Hematopoietic multipotent progenitor cell treated with erythropoietin and hydrocortisone succinate and interleukin-3 and kit ligand, for 4 days (in vitro differentiated cells): ENCODE measurements at places on chromosomes 12 and 14.

- no peak for DNase-seq
Measured at GRCh38 chr12:40168001-40168400, 56.8 kb upstream of the LRRK2 start.

GRCh38 chr12:108358580-108358965 is 19.5 kb upstream of the CMKLR1 start:
- no peak for DNase-seq

DNA sequence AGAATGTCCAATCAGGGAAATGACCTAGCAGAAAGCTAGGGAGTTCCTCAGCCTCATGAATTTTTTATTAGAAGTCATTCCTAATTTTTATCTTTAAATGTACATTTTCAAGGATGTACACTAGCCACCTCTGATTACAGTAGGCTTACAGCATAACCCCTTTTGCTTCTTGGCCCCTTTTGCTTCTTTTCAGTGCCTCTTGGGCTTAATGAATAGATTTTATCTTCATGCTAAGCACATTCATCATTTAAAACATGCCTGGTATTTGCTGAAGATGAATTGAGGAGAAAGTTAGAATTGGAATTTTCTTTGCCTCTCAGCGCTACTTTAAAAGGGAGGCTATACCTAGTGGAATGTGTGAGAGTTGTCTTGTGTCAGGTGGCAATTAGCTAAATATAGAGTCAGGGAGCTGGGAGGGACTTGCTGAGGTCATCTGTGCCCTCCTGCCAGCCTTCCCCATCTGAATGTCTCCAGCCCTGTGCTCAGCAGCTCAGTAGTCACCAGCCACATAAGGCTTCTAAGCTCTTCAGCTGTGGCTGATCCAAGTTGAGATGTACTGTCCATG is 132.1 kb downstream of the SAMD4A start:
- no peak for DNase-seq

DNA sequence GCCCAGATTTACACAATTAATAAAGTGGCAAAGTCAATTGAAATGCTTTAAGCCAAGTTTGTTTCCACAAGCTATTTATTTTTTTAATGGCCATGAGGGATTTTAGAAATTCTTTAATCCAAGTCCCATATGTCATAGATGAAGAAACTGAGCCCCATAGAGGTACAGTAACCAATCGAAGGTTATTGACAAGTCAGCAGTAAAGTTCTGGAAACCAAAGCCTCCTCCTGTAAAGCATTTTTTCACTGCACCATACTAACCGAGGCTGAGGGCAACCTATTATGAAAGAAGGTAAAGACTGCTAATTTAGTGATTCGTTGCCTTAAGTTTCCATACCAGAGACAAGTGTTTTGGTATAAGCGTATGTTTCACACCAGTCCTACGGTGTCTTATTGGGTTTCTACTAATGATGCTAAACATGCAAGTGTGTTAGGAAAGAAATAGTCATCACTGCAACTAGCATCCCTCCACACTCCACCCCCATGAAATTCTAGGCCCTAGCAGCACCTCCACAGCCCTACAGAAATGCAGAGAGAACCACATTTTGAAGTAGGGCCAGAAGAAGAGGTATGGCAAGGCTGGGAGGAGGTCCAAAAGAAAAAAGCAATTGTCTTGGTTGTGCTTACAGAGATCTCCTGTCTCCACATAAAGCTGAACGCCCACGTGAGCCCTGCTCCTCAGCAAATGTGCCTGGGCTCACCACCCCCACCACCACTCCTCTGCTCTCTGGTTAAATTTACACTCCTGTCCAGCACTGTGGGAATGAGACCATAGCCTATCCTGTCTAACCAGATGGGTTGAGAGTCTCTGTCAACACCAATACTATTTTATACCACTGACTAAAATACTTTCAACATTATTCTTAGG is 271.1 kb upstream of the G2E3 start:
- no peak for DNase-seq

DNA sequence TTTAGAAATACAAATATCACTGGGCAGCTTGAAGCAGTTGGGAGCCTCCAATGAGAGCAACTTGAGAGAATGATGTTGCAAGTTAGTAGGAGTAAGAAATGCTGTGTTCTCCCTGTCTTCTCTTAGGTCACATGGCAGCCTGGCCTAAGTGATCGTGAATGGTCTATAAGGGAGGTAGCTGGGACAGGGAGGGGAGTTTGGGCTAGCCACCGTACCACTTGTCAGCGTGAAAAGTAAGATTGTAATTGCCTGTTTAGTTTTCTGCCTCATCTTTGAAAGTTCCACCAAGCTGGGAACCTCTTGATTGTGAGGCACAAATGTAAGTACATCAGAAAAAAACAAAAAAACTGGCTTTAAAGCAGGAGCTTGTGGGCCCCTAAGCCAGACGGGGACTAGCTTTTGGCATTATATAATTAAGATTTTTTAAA is 36.4 kb downstream of the MDM2 start:
- no peak for DNase-seq

- DNase-seq = no peak
Measured at GRCh38 chr14:54138354-54139038, 181.9 kb upstream of the BMP4 start.

DNA sequence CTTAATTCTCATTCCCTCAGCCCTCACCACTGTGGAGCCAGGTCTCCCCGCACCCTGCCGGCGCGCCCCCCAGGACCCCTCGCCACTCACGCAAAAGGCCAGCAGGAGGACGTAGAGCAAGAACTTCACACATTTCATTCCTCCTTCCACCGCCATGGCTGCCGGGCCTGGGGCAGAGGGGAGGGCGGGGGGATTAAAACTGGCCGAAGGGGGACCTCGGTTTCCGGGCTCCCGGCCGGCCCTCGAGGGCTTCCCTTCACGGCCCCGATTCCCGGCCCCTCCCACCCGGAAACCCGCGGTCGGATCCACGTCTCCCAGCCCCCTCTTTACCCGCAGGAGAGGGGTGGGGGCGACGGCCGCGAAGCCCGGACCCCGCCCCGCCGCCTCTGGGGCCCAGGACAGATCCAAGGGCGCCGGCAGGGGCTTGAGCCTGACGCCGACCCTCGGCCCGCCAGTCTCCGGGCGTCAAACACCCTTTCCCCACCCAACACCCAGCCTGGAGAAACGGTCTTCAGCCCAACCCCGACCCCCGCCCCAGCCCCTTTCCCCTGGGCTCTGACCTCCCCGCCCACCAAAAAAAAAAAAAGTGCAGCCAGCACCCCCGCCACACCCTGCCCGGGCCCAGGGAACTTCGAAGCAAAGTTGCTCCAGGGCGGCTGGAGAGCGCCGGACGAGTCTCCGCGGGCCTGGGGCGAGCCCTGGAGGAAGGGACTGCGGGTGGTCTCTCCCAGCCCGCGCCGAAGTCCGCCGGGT is 447 bp downstream of the CD63 start:
- peak; percentile 77 for DNase-seq

DNA sequence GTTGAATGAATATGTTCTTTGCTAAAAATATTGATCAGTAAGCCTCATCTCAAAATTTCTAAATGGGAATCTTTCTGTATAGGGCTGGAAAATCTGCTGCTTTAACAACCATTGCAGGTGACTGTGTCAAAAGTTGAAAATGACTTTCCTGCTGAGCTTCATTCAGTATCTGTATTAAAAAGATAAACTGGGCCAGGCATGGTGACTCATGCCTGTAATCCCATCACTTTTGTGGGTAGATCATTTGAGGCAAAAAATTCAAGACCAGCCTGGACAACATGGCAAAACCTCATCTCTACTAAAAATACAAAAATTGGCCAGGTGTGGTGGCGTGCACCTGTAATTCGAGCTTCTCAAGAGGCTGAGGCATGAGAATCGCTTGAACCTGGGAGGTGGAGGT is 213.7 kb upstream of the SYT10 start:
- DNase-seq = no peak

DNA sequence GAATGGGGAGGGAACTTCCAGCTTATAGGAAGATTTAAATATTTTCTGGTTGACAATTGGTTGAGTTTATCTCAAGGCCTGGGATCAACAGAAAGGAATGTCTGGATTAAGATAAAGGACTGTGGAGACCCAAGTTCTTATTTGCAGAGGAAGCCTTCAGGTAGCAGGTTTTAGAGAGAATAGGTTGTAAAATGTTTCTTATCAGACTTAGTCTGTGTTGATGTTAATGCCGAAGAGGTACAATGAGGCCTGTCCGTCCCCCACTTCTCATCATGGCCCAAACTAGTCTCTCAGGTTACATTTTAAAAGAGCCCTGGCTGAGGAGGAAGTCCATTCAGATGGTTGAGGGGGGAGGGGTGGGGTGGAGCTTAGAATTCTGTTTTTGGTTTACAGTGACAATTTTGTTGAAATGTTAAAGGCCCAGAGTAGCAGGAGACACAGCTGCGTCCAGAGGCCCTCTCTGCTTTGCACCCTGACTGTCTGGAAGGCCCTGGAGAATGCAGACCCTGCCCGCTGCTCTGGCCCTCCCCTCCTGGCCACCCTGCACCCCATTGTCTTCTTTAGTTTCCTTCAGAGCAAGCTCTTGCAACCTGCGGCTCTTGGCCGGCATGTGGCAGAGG is 672.5 kb upstream of the TMEM132C start:
- DNase-seq = no peak

DNA sequence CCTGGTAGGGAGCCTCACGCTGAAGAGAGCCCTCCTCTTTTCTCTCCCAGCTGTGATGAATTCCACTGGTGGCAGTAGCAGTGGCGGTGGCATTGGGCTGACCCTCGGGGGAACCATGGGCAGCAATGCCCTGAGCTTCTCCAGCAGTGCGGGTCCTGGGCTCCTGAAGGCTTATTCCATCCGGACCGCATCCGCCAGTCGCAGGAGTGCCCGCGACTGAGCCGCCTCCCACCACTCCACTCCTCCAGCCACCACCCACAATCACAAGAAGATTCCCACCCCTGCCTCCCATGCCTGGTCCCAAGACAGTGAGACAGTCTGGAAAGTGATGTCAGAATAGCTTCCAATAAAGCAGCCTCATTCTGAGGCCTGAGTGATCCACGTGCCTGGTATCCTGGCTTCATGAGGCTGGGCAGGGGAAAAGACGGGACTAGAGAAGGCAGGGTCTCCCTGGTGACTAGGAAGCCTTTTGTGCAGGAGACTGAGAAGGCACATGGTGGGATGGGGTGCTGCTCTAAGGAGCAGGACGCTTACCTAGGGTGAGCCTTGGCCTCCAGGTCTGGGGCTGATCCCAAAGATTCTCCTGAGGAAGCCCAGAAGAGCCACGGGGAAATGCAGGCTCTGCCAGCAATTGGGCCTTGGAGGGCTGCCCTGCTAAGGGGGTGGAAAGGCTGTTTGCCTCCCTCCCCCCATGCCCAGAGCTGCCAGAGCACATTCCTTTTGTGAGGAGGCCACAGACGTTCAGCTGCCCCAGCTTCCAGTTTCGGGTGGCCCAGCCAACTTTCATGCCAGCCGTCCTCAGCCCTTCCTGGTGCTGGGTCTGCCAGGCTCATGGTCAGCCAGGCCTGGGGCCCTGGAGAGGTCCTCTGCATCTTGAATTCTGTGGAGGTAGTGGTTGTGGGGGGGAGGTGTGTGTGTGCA is 15.8 kb downstream of the KRT7 start:
- no peak for DNase-seq

DNA sequence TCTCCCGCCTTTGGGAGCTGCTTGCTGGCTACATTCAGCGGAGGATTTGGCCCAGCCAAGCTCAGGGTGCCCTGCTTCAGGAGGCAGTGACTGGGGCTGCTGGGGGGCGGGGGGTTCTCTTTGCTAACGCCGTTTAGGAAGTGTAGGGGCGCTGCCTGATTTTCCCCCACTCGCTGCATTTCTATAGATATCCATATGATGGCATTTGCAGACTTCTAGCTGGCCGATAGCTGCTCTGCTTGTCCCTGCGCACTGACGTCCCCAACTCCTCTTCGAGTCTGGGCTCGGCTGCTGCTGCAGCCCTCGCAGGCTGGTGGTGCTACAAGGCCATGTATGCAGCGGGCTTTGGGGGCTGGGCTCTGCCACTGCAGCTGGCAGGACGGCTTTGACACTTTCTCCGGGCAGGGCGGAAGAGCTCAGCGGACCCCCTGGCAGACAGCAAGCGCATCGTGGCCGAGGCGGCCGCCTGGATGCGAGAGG is 3.1 kb downstream of the LRFN5 start:
- DNase-seq = peak; percentile 22

DNA sequence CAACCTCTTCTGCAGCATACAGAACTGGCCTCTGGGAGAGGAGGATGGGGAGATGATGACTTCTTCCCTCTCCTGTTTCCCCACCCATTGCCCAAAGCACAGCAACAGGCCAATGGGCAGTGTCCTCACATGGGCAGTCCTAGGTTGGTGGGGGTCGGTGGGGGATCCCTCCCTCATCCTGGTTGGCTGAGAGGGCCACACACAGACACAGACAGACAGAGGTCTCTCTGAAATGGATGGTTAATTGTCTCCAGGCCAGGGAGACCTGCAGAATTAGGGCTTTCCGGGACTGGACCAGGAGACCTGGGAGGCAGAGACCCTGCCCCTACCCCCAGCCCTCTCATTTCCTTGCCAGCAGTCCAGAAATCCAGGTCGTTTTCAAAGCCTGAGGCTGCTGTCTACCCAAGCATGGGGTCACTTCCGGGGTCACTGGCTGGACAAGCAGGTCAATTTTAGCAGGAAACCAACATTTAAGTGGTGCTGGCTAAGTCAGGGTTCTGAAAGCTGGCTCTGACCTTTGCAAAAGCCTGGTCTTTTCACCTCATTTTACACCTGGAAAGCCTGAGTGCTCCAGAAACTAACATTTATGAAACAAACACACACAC is 48.6 kb upstream of the TBX3 start:
- DNase-seq = no peak

DNA sequence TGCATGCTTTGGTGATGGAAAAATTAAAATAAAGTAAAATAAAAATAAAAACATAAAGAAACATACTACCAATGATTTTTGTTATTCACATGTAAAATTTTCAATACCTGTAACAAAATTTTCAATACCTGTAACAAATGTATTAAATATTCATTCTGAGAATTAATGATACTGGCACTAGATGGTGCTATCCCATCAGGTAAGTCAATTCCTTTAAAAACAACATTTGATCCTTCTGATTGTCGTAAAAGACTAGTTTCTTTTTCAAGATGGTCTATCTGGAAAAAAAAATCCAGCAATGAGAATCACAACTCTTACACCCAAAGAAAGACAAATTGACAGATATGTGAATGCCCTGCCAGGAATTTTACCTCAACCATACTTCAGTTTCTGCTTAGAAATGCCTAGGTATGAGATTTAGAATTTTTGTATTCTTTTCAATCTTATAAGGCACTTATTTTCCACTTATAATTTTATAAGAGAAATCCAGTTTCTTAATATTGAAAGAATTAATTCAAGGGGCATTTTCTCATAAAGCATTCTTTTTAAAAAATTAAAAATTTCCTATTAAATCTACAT is 30.7 kb downstream of the CEP290 start:
- DNase-seq = peak; percentile 65

DNA sequence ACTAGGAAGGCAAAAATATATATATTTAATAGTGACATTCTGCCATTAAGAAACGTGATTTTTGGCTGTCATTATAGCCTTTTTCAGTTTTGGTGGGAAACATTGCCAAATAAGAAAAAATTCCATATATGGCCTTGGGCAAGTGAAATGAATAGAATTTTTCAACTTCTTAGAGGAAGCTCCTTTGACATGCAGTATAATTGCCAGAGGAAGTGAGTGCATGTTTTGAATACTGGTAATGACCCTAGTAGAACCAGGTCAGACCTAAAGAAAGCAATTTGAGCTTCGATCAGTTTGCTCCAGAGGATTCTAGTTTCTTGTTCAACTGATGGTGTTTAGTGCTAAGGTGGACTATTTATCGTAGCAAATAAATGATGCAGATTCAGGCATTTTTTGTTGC is 26.2 kb upstream of the TRIM9 start:
- no peak for DNase-seq
